ENCODE measurements at places on chromosomes 7 and 10.

DNA sequence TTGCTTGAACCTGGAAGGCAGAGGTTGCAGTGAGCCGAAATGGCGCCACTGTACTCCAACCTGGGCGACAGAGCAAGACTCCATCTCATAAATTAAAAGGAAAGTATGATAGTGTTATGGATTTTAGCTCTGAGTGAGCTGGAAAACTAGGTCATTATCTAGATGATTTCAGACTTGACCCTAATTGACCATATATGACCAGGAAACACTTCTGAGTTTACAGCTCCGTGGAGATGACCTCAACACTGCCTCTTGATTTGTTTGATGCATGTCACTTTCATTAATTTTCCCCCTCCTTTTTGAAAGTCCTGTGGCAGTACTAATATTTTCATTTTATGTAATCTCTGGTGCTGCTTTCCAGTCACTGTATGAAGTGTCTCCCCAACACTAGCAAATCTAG is 7.8 kb upstream of the SEC61A2 start:
- DNase-seq = no peak

- DNase-seq = no peak
These were observed 146.0 kb downstream of the GRID1 start for GRCh38 chr10:86220626-86221025.

DNA sequence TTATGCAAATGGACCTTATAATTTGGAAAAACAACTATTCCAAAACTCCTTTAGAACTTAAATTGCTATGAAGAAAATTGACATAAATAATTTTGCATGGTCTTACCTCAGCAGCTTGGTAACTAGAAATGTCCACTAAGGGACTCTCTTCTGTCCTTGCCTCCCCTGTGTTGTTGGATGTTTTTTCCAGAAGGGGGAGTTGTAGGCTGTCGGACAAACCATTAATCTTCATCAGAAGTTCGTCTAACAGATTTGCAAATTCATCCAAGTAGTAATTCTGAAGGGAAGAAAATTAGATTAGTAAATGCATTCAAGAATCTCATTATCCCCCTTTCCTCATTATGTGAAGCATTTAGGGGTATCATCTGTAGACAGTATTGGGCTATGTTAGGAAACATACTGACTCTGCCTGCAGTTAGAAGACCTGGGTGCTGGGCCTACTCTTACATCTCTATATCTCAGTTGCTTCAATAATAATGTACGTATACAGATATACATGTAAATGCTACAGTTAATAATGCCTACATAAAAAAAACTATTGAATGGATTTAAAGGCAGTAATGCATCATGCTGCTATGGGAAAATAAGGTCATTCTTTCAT is 155.6 kb downstream of the PKD1L1 start:
- DNase-seq = no peak

DNA sequence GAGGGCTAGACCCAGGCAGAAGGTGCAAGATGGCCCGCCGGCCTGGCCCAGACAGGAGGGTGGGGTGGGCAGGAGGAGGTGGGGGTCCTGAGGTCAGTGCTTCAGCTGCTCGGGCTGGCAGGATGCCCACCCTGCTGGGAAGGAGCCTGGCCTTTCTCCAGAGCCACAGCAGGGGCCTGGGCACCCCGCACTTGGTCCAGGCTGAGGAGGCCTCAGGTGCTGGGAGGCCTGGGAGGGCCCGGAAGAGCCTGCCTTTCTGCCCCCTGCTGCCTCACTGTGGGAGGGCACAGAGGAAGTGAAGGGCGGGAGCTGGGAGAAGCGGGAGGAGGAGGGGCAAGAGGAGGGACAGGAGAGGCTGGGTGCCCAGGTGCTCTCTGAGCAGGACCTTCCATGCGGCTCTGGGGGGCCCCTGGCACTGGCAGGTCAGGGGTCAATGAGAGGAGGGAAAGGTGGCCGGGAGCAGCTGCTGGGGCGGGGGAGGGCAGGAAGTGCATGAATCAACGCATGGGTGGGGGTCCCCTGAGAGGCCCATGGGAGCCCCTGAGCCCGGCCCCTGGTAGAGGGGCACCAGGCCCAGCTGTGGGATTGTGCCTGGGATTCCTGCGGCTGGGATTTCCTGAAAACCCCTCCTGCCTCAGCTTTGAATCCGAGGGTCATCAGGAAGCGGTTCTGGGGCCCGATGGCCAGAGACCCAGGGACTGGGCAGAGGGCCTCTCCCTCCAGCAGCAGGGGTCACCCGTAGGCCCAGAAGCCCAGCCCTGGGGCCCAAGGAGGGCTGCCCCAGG is 49.9 kb downstream of the PWWP2B start:
- peak; percentile 83 for DNase-seq

DNA sequence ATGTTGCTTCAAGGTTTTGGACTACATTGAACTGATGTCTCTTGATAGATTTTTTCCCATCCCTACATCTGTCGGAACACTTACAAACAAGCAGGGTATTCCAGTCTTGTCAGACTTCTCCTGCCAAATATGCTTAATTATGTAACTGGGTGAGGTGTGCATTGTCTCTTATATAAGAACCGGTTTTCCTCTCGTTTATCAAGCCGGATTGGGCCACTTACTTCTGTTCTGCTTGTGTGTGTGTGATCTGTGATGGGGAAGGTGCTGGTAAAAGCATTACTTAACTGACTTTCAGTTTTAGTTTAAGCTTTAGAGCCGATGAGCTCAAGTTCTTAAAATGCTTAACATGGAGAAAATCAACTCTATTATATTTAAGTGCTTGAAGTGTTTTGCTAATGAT is 57.9 kb downstream of the OTUD1 start:
- DNase-seq = no peak

GRCh38 chr10:26085549-26085948 is 131.0 kb upstream of the GAD2 start:
- DNase-seq = no peak

DNA sequence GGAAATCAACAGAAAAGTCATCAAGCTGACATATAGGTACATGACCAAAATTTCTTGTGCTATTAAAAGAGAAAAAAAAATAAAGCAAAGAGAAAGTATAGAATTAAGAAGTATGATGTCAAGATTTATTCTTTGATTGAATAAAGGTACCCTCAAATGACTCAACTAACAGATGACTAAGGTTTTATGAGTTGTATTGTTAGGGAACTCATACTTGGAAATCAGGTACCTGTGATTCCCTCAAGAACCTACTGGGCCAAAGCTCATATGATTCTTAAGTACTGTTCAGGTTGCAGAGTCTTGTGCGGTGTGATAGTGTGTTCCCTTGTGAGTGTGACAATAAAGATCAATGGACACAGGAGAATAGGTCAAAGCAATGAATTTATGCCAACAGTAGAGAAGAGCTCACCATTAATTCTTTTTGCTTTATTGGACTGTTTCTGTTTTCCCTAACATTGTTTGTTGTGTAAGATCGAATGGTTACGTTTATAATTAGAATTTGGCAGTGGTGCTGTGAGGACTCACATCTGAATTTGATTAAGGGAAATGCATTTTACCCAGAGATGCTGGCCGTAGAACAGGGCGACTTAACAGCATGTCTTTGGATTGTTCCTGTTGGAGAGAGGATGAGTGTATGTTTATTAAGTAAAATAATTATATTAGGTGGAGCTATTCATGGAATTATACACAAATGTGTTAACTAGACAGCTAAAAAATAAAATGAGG is 293.2 kb upstream of the SEMA3D start:
- no peak for DNase-seq

DNA sequence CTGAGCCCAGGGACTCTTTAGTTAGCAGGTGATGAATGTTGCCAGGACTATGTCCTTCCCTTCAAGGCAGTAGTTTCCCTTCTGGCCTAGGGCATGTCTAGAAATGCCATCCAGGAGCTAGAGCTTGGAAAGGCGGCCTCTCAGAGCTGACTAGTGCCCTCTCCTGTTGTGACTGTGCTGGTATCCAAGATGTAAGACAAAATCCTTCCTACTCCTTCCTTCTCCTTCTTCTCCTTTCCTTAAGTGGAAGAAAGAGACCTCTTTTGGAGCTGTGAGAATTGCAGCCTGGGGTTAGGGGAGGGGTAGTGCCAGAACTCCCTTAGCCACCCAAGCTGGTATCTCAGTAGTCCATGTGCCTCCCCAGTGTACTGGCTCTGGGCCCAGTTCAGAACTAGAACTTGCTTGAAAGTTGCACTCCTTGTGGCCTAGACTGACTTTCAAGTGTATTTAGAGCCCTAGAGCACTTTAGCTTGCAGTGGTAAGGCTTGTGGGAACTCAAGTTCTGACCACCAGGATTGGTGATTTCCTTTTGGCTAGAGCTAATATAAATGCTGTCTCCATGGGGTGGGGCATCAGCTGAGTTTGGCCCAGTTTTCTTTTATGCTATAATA is 118.8 kb downstream of the NPSR1 start:
- no peak for DNase-seq

GRCh38 chr10:18607503-18608378 is 43.6 kb downstream of the NSUN6 start:
- no peak for DNase-seq

DNA sequence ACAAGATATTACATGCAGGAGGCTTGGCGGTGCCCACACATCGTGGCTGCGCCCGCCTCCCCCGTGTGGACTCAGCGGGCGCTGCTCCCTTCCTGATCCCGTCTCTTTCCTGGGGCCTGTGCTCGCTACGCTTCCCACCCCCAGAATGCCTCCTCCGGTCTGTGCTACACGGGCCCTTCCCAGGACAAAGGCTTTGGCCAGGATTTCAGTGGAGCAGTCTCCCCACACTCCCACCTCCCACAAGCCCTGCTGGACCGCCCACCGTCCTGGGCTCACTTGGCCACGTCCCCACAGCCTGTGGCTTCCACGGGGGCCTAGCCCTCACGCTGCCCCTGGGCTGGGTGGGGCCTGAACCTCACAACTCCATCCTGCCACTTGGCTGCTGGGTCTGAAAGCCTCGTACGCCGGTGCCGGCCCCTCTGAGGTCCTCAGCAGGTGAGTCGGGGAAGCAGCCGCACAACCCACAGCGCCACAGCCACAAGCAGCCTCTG is 17.3 kb downstream of the CFAP46 start:
- DNase-seq = no peak

DNA sequence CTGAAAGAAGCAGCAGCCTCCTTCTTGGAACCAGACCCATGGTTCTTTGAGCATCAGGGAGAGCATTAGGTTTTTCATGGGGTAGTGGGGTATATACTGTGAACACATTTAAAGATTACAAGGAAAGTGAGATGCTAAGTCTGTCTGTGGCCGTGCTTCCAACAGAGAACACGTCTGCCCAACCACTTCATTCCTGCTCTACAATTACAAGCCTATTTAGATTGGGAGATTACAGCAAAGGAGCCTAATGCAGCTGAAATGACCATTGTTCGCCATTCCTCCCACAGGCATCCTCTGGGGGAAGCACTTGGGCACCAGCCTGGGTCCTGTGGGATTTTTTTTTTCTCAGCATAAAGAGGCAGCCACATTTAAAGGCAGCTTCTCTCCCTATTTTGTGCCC is 536.4 kb downstream of the XPNPEP1 start:
- no peak for DNase-seq

DNA sequence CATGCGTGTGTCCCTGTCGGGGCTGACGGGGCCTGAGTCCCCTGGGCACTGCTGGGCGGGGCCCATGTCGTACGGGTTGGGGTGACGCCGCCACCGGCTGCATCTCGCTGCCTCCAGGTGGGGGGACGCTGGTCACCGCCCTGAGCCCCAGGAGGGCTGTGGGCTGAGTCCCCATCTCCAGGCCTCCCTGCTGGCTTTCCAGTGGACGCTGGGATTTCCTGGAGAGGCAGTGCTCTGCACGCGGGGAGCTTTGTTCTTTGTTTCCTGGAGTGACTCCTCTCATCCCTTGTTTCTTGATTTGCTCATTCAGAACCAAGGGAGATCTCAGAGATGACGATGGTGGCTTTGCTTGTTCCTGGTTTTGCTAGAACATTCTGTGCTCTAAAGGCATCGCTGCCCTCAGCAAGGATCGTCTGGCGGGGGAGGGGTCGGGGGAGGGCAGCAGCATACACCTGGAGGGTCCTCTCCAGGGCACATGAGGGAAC is 21.0 kb downstream of the PWWP2B start:
- no peak for DNase-seq

DNA sequence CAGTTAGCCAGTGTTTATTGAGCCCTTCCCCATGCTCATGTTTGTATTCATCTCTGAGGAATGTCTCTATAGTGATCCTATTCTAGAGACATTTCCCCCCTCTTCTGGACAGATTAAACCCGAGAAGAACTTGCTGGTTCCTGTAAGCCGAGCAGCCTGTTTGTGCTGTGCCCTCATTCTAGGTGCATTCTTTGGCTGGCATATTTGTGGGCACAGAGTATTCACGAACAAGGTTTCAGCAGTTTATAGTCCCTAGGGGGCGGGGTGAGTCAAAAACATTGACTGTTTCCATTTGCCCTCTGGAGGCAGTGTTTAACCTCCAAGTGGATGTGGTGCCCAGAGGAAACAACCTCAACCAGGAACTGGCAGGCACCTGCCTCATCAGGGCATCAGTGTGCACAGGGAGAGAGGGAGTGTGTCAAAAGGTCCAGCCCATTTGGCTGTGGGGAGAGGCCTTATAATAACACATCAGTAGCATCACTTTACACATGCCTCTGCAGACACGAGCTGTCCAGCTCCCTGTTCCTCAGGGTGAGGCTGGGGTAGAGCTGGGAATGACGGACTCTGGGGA is 273.3 kb upstream of the LRGUK start:
- peak; percentile 19 for DNase-seq

DNA sequence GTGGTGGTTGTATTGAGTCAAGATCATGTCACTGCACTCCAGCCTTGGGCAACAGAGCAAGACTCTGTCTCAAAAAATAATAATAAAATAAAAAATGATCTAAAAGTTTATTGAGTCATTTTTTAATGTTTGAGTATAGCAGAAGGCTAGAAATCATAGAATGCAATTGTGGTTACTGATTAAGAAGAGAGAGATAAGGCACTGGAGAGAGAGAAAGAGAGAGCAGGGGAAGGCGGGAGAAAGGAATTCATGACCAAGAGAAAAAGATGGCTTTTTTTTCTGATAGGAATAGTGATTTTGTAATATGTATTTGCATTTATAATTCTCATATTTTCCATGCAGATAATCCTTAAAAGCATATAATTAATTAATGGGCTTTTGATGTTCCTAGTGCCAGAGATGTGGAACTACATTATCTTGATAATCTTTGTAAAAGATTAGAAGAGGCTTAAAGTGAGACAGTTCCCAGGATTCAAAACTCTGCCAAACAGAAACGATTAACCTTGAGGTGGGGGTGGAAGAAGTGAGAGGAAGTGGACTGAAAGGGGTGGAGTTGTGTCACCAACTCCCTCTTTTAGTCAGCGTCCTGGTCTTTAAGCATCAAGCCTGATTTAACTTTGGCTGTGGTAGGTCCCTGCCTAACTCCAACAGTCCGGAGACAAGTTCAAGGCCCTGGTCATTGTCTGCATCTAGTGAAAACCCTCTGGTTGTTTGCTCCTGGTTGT is 76.2 kb downstream of the CHN2 start:
- DNase-seq = peak; percentile 23

DNA sequence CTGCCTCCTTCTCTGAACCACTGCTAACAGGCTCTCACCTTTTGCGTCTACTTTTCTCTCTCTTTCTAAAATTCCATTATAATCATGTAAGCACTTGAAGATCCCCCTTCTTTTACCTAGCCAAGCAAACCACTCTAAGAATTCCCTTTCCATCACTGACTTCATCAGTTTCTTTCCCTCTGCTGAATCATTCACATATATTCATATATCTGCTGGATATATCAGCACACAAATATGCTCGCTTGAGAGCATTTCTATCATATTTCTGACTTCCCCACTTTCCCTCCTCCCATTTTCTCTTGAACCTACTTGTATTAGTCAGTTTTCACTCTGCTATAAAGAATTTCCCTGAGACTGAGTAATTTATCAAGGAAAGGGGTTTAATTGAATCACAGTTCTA is 84.2 kb upstream of the LRRN3 start:
- no peak for DNase-seq

All from activated CD4-positive, alpha-beta memory T cell treated with anti-CD3 and anti-CD28 coated beads, Interleukin-2, amount 10 ng/mL, durations not matched to agents 7 days and 5 days (primary cell).